Activated T-helper 2 cell treated with anti-CD3 and anti-CD28 coated beads, Interferon-gamma antibody, Interleukin-2, Interleukin-4, amounts not matched to agents 10 μg/mL and 5 μg/mL and 100 μg/mL, durations not matched to agents 14 hours and 24 hours and 36 hours (primary cell): ENCODE measurements at places on chromosomes 6 and 20.

GRCh38 chr6:126015863-126016262, 29.5 kb downstream of the TRMT11 start:
- DNase-seq, result no peak

- no peak for DNase-seq
Measured at GRCh38 chr20:6499566-6499965, 267.9 kb upstream of the BMP2 start.

GRCh38 chr6:140744659-140745320, 1370.3 kb upstream of the CITED2 start:
- no peak for DNase-seq

GRCh38 chr20:44908987-44909871, 631 bp upstream of the PABPC1L start:
- no peak for DNase-seq

DNA sequence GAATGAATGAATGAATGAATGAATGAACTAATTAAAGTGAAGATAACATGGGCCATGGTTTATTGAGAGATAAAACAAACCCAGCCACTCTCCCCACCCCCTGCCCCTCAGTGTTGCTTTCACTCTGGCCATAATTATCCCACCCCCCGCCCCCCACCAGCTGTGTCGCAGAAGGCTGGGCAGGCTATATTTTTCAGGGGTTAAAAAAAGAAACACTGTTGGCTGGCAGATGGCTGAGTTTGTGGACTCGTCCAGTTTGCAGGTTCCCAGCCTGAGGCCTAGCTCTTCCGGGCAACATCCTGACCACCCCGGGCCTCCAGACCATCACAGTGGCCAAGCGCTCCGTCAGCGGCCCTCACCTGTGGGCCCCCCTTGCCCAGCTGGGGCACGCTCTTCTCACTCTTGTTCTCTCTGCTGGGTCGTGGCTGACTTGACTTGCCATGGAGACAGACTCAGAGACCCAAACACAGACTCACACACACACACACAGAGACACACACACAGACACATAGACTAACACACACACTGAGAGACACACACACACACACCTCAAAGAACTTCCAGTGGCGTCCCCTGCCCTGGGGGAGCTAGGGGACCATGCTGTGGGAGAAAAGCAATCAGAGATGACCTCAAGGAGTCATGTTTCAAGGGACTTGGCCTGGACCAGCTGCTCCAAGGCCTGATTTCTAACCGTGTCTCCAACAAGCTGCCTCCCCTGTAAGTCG, 2.2 kb upstream of the GRM4 start:
- no peak for DNase-seq

- no peak for DNase-seq
Measured at GRCh38 chr6:134247844-134248580, 69.9 kb downstream of the SGK1 start.
